ENCODE measurements at places on chromosomes 16 and 17.

DNA sequence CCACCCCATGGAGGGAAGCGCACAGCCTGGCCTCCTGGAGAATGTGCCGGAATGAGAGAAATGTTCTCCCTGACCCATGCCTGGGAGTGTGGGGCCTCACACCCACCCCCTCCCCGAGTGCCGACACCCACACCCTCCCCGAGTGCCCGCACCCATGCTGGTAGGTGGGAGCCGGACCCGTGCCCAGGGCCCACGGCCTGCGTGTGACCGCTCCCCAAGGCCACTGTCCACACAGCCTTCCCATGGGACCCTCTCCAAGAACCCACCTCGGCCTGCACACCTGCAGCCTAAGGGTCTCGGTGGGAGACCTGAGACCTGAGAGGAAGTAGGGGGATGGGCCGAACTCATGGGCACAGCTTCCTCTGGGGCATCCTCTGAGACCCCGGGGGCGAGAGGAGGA lies 3.3 kb upstream of the PVALEF start:
- DNase-seq = no peak

GRCh38 chr17:79813297-79814126 lies 16.6 kb upstream of the CBX8 start:
- DNase-seq = no peak

GRCh38 chr17:46976626-46977270 lies 2.3 kb downstream of the RPRML start:
- DNase-seq = no peak

- no peak for DNase-seq
Observed at GRCh38 chr17:39200957-39201510, 951 bp downstream of the RPL19 start.

GRCh38 chr16:7492122-7492521 lies 159.5 kb downstream of the RBFOX1 start:
- no peak for DNase-seq

GRCh38 chr17:11608396-11608795 lies 10.1 kb downstream of the DNAH9 start:
- DNase-seq = no peak

DNA sequence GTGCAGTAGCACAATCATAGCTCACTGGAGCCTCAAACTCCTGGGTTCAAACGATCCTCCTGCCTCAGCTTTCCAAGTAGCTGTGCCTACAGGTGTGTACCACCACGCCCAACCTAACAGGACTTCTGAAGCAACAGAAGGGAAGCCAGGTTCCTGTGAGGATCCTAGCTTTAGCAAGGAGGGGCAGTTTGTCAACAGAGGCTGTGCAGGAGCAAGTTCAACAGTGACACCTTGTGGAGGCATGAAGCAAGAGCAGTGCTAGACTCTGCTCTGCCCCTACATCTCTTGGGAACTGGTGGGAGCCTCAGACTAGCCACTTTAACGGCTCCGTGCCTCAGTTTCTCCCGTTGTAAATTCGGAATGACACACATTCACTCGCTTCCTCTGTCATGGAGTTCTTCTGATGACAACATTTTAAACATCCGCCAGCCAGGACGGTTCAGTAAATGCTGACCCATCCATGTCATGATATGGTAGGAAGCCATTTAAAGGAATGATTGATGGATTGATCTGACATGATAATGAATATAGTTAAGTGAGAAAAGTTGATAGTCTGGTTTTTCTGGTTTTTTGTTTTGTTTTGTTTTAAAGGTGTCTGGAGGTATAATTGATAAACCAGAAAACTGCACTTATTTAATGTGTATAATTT lies 218.7 kb downstream of the MRTFB start:
- no peak for DNase-seq

DNA sequence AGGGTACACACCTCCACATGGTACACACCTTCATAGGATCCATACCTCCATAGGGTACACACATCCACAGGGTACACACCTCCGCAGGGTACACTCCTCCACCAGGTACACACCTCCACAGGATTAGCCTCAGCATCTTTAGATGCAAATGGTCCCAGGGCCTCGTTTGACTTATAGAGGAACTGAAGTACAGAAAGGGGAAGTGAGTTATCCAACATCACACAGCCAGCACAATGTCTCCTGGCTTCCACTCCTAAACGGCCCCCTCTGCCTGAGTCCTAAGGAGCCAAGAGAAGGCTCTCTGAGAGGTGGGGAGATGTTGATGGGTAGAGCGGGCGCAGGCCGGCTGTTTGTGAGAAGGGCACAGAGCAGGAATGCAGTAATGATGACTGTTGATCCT lies 12.0 kb downstream of the FOXN1 start:
- no peak for DNase-seq

GRCh38 chr17:6677158-6677831 lies 25.7 kb downstream of the C17orf100 start:
- DNase-seq = no peak

DNA sequence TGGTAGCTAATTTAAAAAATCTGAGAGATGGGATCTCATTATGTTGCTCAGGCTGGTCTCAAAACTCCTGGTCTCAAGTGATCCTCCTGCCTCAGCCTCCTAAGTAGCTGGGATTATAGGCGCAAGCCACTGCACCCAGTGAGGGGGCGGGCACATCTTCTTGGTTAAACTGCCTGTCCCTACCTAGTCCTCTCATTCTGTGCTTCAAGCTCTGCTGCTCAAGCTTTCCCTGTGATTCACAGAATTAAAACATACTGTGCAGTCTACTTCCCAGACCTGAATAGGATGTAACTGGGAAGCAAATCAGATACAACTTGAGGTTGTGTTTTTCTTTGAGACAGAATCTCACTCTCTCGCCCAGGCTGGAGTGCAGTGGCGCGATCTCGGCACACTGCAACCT lies 2.3 kb downstream of the MRPL38 start:
- DNase-seq = no peak

DNA sequence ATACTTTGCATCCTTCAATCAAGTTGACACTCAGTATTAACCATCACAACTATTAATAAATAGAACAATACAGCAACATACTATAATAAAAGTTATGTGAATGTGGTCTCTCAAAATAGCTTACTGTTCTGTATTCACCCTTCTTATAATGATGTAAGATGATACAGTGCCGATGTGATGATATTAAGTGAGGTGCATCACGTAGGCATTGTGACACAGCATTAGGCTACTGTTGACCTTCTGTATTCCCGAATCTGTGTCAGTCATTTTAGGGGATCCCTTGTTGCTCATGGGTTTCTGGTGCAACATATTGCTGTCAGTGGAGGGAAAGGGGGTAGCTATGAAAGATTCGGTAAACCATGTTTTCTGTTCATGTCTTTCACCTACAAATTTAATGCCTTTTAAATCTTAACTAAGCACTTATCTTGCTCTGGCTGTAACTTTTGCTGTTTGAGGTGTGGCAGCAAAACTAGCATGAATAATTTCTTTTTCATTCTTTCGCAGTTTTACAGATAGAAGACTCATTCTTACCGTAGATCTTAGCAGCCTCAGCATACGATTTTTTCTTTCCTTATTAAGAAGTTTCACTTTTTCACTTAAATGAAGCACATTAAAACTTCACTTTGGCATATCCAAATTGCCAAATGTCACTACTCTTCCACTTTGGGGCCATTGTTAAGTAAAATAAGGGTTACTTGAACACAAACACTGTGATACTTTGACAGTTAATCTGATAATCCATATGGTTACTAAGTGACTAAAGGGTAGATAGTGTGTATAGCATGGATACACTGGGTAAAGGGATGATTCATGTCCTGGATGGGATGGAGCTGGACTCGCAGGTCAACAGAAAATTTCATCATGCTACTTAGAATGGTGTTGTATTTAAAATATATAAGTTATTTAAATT lies 29.6 kb downstream of the NFAT5 start:
- no peak for DNase-seq

DNA sequence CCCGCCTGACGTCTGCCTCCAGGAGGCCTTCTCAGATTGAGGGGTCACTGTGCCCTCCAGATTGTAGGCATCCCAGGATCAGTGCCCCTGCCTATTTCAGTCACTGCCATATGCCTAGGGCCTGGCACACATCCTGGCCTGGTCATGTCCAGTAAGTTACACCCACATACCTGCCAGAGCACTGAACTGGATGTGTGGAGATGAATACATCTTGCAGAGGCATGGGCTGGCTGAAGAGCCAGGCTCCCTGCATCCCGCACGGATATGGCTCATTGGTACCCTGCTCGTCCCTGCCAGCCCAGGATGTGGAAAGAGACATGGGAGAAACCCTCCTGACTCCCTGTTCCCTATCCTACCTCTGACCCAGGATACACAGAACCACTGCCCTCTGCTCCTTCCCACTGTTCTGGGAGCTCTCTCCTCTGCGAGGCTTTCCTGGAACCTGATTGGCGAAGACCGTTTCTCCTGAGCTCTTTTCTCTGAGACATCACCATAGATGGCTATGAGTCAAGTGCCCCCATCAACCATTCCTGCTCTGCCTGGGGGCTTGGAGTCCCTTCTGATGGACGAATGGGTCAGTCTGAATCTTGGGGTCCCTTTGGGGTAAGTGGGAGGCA lies 40.0 kb upstream of the TAC4 start:
- DNase-seq = no peak

DNA sequence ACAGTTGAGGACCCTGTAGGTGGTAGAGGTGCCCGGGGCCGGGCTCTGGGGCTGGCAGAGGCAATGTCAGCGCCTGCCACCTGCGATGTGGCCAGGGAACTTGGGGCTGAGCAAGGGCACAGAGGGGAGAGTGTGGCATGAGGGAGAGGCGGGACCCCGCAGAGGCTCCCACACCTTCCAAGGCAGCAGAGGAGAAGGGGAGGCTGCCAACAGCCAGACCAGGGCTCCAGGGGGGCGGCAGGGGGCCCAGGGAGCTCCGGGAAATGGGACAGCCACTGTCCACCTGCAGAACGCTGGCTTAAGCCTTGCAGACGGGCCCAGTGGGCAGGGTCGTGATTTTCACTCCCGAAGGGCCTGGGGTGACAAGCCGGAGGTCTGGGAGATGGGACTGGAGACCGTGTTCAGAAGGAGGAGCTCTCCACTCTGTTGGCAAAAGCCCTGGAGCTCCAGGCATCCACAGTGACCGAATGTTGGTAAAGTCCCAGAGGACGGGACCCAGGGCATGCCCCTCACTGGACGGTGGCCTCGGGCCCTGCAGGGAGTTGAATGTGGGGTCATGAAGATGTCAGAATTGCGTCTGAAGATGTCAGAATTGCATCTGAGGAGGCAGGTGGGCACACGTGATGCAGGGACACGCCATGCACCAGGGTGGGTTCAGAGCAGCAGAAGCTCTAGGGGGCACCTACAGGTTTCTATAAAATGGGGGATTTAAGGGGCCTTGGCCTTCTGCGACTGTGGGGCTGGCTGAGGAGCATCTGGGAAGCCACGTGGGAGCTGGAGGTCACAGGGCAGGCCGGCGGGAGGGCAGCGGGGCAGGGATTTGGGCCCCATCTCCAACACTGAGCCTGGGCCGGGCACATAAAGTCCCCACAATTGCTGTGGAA lies 18.6 kb downstream of the CD7 start:
- no peak for DNase-seq

- DNase-seq = no peak
Observed at GRCh38 chr16:62870554-62870953, 834.3 kb upstream of the CDH8 start.

GRCh38 chr16:49859125-49859811 lies 3.4 kb upstream of the ZNF423 start:
- no peak for DNase-seq

DNA sequence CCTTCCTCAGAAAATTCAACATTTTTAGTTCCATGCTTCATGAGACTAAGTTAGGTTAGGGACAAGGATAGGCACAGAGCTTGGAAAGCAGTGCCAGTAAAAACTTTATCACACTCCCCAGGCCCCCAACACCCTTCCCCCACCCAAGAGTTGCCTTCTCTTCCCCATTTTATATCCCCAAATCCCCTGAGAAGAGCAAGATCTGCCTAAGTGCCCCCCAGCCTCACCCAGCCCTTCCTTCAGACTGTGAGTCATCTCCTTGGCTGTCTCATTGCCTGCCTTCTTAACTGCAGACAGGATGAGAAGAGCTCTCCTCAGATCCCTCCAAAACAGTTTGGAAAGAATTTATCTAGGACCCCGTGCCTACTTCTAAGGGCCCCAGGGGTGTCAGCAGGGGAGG lies 55.8 kb downstream of the NEUROD2 start:
- DNase-seq = no peak

DNA sequence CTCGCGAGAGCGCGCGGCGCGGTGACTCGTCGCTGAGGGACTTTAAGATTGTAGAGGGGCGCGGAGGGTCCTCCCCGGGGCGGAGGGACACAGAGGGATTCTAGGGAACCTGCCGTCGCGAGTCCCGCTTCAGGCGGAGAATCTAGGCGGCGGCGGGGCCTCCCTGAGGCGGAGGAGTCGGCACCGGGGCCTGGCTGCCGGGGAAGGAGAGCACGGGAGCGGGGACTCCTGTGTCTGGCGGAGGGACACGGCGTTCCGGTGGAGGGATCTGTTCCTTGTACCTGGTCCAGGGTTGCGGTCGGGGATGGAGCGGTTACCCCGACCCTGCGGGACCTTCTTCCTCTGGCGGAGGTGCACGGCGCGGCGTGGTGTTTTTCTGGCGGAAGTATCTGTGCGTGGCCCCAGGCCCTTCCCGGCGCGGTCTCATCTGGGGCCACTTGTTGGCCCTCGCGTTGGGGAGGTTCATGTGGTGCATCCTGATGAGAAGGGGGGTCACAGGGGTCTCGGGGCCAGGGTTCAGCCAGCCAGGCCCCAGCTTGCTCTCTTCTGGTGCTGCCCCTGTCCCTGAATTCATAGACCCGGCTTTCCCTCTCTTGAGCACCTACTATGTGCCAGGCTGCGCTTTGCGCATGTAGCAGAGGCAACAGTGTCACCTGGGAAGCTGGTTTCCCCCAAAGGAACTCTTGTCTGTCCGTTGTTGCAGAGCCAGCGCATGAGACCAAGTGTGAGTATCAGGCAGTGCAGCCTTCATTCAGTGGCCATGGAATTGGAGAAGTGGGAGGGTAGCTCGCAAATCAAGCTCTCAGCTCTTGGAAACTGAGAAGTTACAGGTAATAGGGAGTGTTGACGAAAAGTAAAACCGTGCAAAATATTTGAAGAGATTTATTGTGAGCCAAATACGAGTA lies 563 bp upstream of the ZKSCAN2 start:
- DNase-seq = peak; percentile 66

- no peak for DNase-seq
Observed at GRCh38 chr17:3512505-3513171, 36.8 kb downstream of the ASPA start.

DNA sequence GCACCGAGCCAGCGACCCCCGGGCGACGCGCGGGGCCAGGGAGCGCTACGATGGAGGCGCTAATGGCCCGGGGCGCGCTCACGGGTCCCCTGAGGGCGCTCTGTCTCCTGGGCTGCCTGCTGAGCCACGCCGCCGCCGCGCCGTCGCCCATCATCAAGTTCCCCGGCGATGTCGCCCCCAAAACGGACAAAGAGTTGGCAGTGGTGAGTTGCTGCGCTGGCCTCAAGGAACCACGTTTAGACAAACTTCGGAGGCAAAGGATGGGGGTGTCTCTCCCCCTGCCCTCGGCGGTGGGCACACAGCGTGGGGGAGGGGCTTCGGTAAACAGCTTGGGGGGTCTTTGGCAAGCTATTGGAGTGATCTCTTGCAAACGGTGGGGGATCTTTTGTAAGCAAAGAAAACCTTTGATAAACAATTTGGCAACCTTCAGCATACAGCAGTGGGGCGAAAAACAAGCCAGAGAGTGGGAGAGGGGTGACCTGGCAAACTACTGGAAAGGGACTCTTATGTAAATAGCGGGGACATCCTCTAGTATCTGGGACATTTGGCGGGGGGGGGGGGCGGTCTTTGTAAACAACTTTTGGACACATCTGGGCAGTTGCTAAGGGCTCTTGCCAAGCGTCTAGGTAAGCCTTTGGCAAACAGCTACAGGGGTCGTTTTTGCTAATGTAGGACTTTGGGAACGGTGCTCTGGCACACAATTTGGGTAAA lies 587 bp downstream of the MMP2 start:
- no peak for DNase-seq

- DNase-seq = no peak
Observed at GRCh38 chr17:64401244-64401860, 10.7 kb upstream of the PECAM1 start.
